ENCODE measurements at places on chromosomes 7 and 10. TPM values are rescaled to one million over a fixed set of nuclear protein-coding genes. Genes with fewer than 3 reads are reported as not detected.

The RBM20 gene
- total RNA-seq, result 1.0 TPM

The HOXA9 gene
- 0.80 TPM for total RNA-seq

DNA sequence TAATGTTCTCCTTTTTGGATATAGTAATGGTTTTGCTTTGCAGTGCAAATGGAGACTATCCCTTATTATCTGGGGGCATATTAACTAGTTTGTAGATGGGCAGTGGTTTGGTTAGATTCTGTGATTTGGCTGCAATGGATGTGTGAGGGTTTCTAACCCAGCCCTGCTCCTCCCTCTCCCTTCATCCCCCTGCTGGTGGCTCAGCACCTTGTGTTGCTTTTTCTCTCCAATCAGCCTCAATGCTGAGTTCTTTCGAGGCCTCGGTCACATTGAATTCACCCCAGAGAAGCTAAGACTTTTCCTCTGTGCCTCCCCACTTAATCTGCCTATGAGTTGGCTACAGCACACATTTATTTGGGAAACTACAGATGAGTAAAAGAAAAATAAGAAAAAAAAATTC lies 120.0 kb downstream of the MALRD1 start:
- H3K36me3 ChIP-seq, result no peaks in the 10 kb centered on the region
- peak; percentile 29 for DNase-seq
- no peaks in the 10 kb centered on the region for H3K27me3 ChIP-seq
- no peak overlapping the region for H3K4me3 ChIP-seq
- H3K4me1 ChIP-seq, result no peaks in the 10 kb centered on the region
- no peak overlapping the region for H3K27ac ChIP-seq

- H3K27ac ChIP-seq, result no peak overlapping the region
- no peaks in the 10 kb centered on the region for H3K36me3 ChIP-seq
- no peak overlapping the region for H3K4me3 ChIP-seq
- H3K27me3 ChIP-seq, result no peaks in the 10 kb centered on the region
- DNase-seq, result no peak
- H3K4me1 ChIP-seq, result peaks cover 6% of the 10 kb centered on the region
These were observed 41.3 kb downstream of the ETV1 start for GRCh38 chr7:13948019-13948801.

GRCh38 chr10:132550366-132551092 lies 12.9 kb downstream of the INPP5A start:
- no peak overlapping the region for H3K4me3 ChIP-seq
- peaks cover 2% of the 10 kb centered on the region for H3K4me1 ChIP-seq
- no peak overlapping the region for H3K27ac ChIP-seq
- no peaks in the 10 kb centered on the region for H3K36me3 ChIP-seq

All from endothelial cell (in vitro differentiated cells).